WTC11 (cell line): ENCODE measurements at places on chromosomes 3 and 15.

- H3K36me3 ChIP-seq: no peaks in the 10 kb centered on the region
- H3K27me3 ChIP-seq: no peaks in the 10 kb centered on the region
- H3K4me1 ChIP-seq: no peaks in the 10 kb centered on the region
- DNase-seq: no peak
These were observed 37.4 kb downstream of the TXNRD3 start for GRCh38 chr3:126617571-126617970.

GRCh38 chr3:129014148-129014547 is 13.0 kb downstream of the EFCC1 start:
- no peak overlapping the region for H3K27ac ChIP-seq
- no peaks in the 10 kb centered on the region for H3K36me3 ChIP-seq
- peaks cover 7% of the 10 kb centered on the region for H3K4me1 ChIP-seq
- DNase-seq: no peak
- H3K27me3 ChIP-seq: no peaks in the 10 kb centered on the region; the same call in 1 of the 2 replicates

DNA sequence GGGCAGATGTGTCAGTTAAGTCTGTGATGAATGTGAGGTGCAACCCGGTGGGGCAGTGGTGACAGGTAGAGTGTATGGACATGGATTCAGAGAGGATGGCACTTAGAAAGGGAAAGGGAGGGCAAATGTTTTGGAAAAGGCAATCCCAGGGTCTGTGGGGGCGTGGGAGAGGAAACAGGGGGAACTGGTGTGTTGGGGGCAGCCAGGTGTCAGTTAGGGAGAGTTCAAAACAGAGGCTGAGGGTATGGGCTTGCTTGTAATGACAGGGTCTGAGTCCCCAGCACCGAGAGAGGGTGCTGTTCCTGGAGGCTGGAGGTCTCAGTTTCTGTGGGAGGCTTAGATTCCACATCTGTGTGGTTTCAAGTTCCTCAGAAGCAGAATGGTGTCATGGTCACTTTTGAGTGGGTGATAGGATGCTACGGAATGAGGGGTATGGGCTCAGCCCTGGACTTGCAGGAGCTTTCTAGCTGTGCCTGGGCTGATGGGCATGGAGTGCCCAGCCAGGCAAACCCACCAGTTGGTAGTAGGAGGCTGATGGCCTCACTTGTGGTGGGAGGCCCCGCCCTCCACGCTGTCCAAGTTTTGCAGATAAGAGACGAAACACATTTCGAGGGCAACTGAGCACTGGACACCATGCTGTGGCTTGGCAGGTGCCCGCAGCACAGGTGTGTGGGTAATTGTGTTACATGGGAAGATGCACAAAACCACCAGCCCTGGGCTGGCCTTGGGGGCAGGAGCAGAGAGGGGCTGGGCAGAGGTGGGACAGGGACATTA is 209.4 kb downstream of the RPLP1 start:
- DNase-seq: no peak
- no peaks in the 10 kb centered on the region for H3K36me3 ChIP-seq
- H3K4me3 ChIP-seq: no peak overlapping the region

- peaks cover 9% of the 10 kb centered on the region; the same call in 1 of the 2 replicates for H3K36me3 ChIP-seq
- H3K27ac ChIP-seq: 0 out of 2 replicates have a peak overlapping the region, but pooled peaks have one; percentile 13
- peaks cover 57% of the 10 kb centered on the region for H3K4me1 ChIP-seq
- no peak for DNase-seq
- H3K4me3 ChIP-seq: no peak overlapping the region
These were observed 141.3 kb upstream of the PDZRN3 start for GRCh38 chr3:73765878-73766545.

GRCh38 chr3:76177610-76178009 is 392.3 kb upstream of the ZNF717 start:
- no peak overlapping the region for H3K4me3 ChIP-seq
- no peak overlapping the region for H3K27ac ChIP-seq
- DNase-seq: no peak
- H3K4me1 ChIP-seq: no peaks in the 10 kb centered on the region
